Colonic mucosa (tissue), 4 donors: ENCODE measurements at places on chromosomes 1 and 21.

- DNase-seq: peak; percentile 43
These were observed 105.7 kb downstream of the PRDM16 start for GRCh38 chr1:3174487-3175247.

- peak; percentile 90 for DNase-seq
These were observed 12.4 kb upstream of the SLC19A1 start for GRCh38 chr21:45554477-45555175.

DNA sequence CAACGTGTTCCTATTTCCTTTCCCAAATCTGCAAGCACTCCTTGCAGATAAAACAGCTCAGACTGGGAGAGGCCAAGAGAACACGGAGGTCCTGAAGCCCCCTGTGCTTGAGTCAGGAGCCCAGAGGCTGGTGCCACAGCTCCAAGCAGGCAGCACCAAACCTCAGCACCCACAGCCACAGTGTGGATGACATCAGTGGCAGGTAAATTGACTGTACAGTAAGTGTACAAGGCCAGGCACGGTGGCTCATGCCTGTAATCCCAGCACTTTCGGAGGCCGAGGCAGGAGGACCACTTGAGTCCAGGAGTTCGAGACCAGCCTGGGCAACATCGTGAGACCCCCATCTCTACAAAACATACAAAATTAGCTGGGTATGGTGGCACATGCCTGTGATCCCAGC is 1.9 kb upstream of the COL6A1 start:
- no peak for DNase-seq

DNA sequence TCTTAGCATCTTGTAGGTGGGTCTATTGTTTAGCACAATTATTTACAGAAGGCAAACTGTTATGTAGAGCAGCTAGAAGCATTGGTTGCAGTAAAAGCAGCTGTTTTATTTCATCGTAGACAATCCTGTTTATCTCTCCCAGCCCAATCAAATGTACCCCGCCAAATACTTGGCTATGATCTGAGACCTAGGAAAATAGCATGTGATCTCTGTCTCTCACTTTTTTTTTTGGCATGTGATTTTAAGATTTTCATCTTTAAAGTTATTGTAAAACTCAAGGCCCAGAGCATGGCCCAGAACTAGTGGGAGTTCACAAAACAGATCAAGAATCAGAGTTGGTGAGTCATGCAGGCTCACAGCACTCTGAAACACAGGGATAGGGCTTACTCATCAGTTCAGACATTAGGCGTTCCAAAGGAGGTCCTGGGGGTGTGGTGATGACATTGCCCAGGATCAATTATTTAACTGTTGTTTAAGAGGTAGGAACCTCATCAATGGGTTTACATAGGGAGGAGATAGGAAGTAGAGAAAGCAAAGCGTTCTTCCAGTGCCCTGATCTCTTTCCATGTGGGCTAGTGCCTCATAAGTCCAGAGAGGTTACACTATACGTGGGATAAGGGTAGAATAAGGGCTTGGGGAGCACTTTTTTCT is 40.2 kb downstream of the TBX19 start:
- no peak for DNase-seq

DNA sequence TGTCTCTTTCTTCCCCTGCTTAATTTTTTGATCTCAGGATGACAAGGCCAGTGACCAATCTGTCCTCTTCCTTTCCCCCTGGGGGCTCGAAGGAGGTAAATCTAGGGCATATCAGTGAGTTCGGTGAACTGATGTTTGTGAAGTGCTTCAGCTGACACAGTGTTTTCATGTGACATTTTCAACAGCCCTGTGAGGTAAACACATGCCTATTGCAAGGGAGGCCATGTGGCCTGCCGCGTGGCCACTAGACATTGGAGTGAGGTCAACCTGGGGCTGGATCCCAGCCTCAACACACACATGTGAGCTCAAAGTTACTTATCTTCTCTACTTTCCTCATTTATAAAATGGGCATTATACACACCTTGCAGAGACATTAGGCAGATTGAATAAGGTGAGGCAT is 126.3 kb downstream of the PLPP3 start:
- DNase-seq: no peak

- DNase-seq: no peak
These were observed 5.7 kb upstream of the KRTAP12-1 start for GRCh38 chr21:44687671-44688070.

DNA sequence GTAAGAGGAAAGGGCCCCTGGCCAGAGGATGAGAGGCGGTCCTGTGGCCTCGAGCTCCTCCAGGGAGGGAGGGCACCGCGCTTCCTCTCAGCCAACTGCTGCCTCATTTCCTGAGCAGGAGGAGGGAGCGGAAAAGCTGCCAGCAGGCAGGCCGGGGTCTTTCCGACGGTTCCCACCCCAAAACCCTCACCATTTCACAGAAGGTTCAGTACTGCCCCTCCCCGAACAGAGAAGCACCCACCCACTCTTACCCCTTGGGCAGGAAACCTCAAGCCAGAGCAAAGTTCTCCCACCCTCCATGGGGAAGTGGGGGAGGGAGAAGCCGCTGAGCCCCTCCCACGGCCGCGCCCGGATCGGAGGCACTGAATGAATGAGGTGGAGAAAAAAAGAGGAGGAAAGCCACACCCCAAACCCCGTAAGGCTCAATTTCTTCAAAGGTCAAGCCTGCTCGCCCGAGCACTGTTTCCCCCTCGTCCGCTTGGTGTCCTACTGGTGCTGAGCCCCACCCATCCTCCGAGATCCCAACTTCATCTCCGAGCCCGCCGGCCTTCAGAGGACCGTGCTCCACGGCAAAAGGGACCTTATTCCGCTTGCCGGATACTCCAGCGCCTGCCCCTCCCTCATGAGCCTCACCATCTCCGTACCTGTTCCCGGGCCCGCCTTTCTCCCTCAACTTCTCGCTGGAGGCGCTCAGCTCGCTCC is 9.4 kb downstream of the TPM3 start:
- DNase-seq: peak; percentile 92

DNA sequence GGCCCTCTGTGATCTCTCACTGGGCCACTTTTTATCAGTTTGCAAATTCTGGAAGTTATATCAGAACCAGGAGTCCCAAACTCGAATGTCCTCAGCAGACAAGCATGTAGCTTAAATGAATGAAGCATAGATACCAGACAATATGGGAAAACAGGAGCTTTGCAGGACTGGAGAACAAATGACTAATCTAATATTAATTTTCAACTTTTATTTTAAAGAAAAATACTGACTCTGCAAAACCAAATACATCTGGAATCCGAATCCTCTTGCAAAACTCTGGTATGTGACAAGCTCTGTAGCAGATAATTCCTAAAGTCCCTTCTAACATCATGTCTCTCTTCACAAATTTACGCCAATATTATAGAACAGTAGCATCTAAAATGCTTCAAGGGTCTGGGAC is 427.4 kb downstream of the TTLL7 start:
- no peak for DNase-seq

- DNase-seq: no peak
These were observed 94.3 kb upstream of the EDN2 start for GRCh38 chr1:41578712-41579335.

GRCh38 chr1:54928327-54928726 is 41.3 kb upstream of the DHCR24 start:
- DNase-seq: no peak

- no peak for DNase-seq
These were observed 127.1 kb upstream of the ARHGEF16 start for GRCh38 chr1:3327389-3327702.

GRCh38 chr1:165717918-165718515 is 19.7 kb upstream of the ALDH9A1 start:
- DNase-seq: peak; percentile 52

DNA sequence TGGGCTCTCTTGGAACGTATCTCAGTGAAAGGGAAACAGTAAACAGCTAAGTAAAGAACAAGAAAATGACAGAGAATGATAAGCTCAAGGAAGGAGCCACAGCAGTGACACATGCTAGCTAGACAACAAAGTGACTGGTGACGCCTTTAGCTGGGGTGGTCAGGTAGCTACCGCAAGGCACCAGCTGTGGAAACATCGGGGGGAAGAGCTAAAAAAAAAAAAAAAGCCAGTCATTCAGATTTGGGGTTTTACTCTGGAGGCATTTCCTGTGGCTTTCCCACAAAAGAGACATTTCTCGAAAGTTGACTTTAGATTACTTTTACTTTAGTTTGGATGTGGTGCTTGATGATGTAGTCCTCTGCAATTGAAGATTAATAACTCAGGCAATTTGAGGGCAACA is 2.1 kb downstream of the FHAD1 start:
- no peak for DNase-seq

DNA sequence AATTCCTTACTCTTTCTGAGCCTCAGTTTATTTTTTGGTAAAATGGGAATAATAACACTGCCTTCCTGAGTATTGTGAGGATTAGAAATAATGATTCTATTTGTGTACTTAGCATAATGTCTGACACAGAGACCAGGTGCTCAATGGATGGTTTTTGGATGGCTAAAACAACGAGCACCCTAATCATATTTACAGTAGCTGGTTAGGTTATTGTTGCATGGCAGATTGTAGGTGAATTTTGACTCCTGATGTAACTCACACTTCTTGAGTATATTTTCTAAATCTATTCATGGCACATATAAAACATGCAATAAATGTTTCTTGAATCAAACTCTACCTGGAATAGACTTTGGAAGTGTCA is 11.9 kb upstream of the DUSP10 start:
- no peak for DNase-seq

DNA sequence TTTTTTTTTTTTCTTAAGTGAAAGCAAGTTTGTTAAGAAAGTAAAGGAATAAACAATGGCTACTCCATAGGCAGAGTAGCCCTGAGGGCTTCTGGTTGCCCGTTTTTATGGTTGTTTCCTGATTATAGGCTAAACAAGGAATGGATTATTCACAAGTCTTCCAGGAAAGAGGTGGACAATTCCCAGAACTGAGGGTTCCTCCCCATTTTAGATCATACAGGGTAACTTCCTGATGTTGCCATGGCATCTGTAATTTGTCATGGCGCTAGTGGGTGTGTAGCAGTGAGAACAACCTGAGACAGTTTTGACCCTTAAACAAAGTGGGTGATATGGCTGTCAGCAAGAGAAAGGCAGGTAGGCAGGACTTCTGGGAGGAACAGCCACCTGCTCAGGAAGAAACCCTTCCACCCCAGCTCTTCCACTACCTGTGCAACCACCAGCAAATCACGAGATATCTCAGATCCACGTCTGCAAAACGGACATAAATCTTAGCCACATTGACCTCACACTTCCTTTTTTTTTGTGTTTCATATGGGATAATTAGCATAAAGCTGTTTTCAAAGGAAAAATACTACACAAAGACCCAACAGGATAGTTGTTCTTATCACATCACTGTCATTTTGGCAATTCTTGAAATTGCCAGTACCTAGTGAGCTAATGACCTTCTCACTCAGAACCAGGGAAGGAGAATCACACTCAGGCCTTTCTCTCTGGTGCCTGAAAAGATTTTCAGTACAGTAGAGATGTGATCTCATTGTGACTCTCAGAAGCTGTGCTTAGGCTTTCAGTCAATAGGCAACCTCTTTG is 34.8 kb upstream of the DUSP10 start:
- peak; percentile 25 for DNase-seq

DNA sequence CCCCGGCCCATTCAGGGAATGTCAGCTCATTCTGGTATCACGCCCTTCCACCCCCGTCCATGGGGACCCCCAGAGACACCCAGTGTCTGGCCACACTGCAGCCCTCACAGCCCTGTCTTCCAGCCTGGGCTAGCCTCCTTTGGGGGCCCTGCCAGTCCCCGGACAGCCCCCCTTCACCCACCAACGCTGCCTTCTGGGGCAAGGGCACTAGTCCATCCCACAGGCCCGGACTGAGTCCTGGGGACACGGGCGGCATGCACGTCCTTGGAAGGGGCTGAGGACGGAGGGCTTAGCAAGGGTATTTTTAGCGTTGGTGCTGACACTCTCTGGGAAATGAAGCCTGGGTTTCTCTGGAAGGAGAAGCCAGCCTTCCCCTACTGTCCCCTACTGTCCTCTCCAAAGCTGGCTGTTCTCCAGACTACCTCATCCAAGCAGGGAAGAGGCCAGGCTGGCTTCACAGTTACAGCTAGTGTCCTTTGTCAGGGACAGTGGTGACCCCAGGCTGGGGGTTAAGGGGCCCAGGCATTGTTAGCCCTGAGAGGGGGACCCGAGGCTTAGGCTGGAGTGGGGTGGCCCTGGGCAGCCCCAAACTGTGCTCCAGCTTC is 39.5 kb downstream of the COQ8A start:
- no peak for DNase-seq

- no peak for DNase-seq
These were observed 281.6 kb downstream of the BRINP3 start for GRCh38 chr1:190196020-190196419.

DNA sequence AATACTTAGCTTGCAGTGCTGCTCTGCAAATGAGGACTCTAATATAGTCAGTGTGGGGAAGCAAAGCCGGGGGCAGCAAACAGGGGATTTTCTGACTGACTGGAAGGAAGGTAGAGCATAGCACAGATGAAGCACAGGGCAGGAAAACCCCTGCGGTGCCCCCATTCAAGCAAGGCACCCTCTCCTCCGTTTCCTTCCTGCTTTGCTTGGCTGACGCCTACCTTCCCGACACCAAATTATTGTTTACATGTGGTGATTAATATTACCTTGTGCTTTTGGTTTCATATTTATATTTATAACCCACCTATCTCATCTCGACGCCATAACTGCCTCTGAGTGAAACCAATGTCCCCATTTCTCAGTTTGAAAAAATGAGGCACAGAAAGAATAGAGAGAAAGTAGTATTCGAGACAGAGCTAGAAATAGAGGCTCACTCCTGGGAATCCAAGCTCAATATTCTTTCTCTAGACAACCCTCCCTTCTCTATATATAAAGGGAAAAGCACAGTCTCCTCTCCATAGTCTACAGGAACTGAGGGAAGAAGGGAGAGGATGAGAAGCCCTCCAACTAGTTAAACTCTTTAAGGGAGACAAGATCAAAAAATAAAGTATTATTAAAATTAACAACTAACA is 41.3 kb downstream of the PIK3C2B start:
- no peak for DNase-seq

- DNase-seq: no peak
These were observed 35.5 kb upstream of the PARP1 start for GRCh38 chr1:226443439-226443838.

DNA sequence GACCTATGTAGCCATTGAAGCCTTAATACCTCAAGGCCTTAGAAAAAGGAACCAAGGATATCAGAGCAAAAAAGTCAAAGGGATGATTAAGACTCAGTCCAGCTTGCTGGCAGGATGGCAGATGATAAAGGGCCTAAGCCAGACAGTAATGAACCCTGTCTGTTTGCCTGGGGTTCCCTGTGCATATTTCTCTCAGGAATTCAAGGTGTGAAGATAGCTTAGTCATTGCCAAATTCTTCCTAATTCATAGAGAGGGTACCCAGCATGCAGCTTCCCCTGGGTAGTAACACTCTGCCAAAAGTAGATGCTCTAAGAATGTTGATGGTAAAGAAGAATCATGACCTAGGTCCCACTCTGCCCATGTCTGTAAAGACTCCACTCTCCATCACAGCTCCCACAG is 210.6 kb upstream of the COA6 start:
- no peak for DNase-seq

GRCh38 chr1:94305704-94306103 is 68.3 kb upstream of the ARHGAP29 start:
- DNase-seq: no peak

- DNase-seq: no peak
These were observed 5.8 kb downstream of the BCL9 start for GRCh38 chr1:147547065-147547464.
